Tibial nerve (tissue), 4 donors: ENCODE measurements at places on chromosomes 2 and 18.

DNA sequence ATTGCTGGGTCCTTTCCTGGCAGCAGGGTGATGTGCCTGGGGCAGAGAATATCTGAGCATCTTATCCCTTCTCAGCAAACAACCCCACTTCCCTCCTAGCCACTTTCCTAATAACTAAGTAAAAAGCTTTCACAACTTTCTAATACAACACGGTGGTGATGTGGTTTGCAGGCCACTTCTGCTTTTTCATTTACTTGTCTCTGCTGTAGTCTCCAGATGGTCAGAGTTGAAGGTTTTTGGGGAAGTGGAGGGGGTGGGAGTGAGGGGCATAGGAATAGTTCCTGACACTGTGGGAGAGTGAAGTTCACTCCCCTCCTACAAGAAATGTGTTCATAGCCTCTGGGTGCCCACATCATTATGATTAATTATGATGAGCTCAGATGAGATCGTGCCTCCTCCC is 11.6 kb downstream of the OXER1 start:
- no peak for DNase-seq

DNA sequence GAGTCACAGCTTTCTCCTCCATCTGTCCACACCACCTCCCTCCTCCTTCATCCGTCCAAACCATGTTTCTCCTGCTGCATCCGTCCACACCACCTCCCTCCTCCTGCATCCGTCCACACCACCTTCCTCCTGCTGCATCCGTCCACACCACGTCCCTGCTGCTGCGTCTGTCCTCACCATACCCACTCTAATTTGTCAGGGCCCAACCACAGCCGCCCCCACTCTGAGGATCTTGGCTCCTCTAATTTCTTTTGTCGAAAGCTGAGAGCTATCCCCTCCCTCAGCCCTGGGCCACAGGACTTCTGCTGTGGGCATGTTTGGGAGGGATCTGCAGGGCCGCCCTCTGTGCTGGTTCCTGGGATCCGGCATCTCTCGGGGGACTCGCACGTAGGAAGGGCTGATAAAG is 67.4 kb downstream of the TPO start:
- no peak for DNase-seq

GRCh38 chr2:67498931-67499330 is 101.8 kb downstream of the ETAA1 start:
- DNase-seq = no peak

- DNase-seq = no peak
Observed at GRCh38 chr2:222442665-222443064, 18.3 kb downstream of the SGPP2 start.

DNA sequence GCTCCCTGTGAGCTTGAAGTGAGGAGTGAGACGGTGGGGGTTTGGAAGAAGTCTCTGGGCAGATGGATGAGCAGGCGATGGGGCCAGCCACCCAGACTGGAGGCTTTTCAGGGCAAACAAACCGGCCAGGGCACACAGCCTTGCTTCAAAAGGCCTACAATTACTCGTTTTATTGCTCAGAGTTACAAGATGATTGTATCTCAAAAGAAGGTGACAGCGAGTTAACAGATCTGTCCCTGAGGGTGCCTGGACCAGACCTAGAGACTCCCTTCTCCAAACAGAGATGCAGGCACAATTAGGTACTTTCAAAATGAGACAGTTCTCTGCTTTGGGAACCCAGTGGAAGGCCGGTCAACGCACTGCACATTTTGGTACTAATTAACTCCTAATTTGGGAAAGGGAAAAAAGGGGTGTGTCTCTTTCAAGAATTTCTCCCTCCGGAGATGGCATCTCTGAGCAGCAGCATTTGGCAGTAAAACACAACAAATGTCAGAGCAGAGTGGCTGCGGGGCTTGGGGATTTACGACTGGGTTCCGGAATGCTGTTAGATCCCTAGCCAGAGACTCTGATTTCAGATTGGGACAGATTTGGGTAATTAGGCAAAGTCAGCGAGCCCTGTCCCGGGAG is 226.7 kb downstream of the TTC32 start:
- no peak for DNase-seq

- DNase-seq = no peak
Observed at GRCh38 chr2:12543978-12544558, 172.7 kb upstream of the TRIB2 start.
